Calu3 (cell line): ENCODE measurements at places on chromosomes 12 and 14. TPM values are rescaled to one million over a fixed set of nuclear protein-coding genes. Genes with fewer than 3 reads are reported as not detected.

Gene ST8SIA1
- total RNA-seq: not detected in 2 replicates

Gene DLST
- 84.2 and 89.1 TPM in 2 replicates for total RNA-seq

Gene DPY19L2
- 9.2 and 10.1 TPM in 2 replicates for total RNA-seq

Gene CREBL2
- 17.0 and 20.4 TPM in 2 replicates for total RNA-seq

Gene MMP19
- total RNA-seq: not detected in 2 replicates

Gene SLC10A1
- total RNA-seq: not detected in 2 replicates

Gene OVCH1
- not detected in 2 replicates for total RNA-seq

Gene TMCC3
- 4.0 and 6.8 TPM in 2 replicates for total RNA-seq

Gene FRMD6
- total RNA-seq: 17.0 and 33.3 TPM in 2 replicates

DNA sequence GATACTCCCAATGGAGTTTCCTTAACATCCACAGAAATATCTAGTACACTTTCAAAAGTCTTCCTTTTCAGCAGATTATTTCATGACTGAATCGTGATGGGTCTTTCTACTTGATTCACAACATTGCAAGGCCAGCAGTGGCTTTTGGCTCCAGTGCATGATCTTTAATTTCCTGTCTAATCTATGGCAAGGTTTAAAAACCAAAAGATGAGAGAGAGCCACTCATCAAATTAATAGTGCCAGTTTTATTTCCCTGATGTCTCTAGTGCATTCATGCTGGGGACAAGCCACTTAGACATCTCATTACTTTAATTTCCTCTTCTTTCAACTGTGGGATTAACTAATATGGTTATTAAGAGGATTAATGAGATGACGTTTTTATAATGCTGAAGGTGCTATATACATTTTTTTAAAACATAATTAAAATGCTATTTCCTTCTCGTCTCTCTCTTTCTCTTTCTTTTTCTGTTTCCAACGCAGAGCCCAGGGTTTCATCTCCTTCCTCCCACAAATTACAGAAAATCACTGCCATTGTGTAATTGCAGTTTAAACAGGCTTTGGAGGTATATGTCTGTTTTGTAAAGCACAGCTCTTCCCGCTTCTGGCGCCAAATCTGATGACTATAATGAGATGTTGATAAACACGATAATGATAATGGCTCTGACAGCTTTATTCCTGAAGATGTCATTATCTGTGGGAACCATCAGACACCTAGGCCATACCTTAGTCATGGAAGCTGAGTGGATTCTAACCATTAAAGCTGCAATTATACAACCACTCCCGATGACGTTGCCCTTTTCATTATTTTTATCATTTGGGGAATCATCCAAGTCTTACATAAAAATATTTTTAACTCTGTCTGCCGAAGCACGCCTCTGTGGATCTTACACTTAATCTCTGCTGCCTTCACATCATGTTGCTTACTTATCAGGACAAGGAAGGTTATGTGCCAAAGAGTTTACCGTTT is 103.1 kb upstream of the PPM1H start:
- no peak for DNase-seq

DNA sequence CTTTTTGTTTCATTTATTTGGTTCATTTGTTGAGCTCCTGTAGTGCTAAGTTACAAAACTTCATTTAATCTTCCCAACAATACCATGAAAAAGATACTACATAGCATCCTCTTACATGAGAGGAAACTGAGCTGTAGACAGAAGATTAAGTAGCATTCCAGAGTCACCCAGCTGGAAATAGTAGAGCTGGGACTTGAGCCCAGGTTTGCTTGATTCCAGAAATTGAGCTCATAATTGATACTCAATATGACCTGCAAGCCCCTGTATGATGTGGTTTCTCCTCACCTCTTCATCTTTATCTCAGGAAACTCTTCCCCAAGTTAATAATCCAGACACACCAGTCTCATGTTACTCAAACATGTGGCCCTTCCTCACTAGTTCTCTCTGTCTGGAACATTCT is 87.0 kb upstream of the DAAM1 start:
- DNase-seq: no peak

- peak; percentile 80 for DNase-seq
These were observed 178.1 kb upstream of the ALG10B start for GRCh38 chr12:38138225-38139221.

DNA sequence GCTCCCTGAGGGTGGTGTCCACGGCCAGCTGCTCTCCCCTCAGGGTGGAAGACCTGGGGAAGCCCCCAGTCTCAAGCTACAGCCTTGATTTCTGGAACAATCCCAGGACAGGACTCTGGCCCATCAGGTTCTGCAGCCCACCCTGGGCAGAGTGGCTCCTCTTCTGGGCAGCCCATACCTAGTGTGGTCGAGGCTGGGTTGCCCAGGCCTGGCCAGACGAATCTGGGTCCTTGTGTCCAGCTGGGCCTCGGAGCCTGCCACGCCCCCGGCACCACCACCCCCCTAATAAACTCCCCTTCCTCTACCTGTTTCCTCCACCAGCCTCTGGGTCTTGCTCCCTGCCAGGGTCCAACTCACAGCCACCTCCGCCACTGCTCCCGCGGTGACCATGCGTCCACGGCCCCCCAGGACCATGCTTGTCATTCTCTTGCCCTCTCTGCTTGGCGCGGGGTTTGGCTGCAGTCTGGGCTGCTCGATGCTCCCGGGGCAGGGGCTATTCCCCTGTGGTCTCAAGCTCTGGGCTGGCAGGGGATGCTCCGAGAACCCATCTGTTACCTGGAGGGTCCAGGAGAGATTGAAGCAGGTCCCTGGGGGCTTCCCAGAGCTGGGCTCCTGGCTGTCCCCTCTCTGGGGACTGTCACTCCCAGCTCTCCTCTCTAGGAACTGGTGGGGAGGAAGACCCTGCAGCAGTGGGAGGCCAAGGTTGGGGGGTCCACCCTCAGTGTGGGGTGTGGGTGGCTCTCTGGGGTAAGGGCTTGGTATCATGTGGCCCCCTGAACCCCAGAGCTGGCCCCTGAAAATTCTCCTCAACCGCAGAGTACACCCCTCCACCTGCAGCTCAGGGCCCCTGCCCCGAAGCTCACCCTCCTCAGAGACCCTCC is 8.7 kb upstream of the GPR132 start:
- DNase-seq: no peak

GRCh38 chr12:124687917-124688316 is 120.5 kb upstream of the NCOR2 start:
- no peak for DNase-seq

- DNase-seq: peak; percentile 62
These were observed 35.4 kb upstream of the RNASE3 start for GRCh38 chr14:20855652-20856291.

GRCh38 chr12:105013892-105014291 is 27.8 kb downstream of the NOPCHAP1 start:
- DNase-seq: no peak

GRCh38 chr14:102323102-102323501 is 3.6 kb downstream of the ZNF839 start:
- peak; percentile 74 for DNase-seq

DNA sequence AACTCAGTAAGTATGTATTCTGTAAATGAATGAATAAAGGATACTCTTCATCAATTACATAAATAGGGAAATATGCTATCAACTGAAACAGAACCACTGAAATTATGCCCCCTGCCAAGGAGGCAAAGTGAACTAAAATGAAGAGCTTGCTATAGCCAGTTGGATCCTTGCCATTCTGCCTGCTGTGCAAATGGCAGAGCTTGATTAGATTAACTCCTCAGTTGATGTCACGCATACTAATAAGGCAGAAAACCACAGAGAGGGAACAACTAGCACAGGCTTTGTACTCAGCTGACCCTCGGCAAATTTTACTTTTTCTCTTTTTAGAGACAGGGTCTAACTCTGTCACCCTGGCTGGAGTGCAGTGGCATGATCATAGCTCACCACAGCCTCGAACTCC is 36.7 kb upstream of the FERMT2 start:
- DNase-seq: no peak

GRCh38 chr14:97298331-97298730 is 501.1 kb downstream of the VRK1 start:
- no peak for DNase-seq

DNA sequence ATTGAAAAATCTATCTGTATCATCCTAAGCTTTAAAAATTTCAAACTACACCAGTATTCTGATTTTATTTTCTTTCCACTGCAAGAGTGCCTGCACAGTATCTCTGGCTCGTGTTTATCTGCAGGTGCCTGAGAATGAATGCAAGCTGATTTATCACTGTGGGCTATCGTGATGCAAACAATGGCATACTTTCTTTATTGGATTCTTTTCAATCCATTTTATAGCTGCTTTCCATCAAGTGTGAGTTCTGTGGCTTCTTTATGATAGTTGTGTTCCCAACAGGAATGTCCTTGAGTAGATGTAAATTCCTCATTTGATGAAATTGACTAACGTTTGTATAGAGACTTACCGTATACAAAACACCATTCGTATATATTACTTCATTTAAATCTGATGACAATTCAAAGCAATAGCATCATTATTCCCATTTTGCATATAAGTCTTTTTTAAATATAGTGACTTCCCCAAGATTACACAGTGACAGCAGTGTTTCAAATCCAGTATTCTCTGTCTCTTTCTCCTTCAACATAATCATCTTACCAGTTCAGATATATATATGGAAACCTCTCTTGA is 160.3 kb upstream of the ABCD2 start:
- DNase-seq: no peak

- no peak for DNase-seq
These were observed 174.9 kb downstream of the PIK3C2G start for GRCh38 chr12:18436170-18436569.
